Activated T-helper 1 cell treated with anti-CD3 and anti-CD28 coated beads, Interleukin-12 subunit alpha, Interleukin-12 subunit beta, Interleukin-2, Interleukin-4 antibody, amounts not matched to agents 30 ng/mL and 10 ng/mL and 1 ng/mL, durations not matched to agents 14 hours and 24 hours and 36 hours (primary cell): ENCODE measurements at places on chromosomes 1 and 21. TPM values are rescaled to one million over a fixed set of nuclear protein-coding genes. Genes with fewer than 3 reads are reported as not detected.

The MATN1 gene
- 0.42 and 0.70 TPM in 2 replicates for total RNA-seq

The CLIC4 gene
- total RNA-seq, result 16.8 and 20.6 TPM in 2 replicates

The CYYR1 gene
- total RNA-seq, result not detected in 2 replicates

The A3GALT2 gene
- total RNA-seq, result not detected in 2 replicates

DNA sequence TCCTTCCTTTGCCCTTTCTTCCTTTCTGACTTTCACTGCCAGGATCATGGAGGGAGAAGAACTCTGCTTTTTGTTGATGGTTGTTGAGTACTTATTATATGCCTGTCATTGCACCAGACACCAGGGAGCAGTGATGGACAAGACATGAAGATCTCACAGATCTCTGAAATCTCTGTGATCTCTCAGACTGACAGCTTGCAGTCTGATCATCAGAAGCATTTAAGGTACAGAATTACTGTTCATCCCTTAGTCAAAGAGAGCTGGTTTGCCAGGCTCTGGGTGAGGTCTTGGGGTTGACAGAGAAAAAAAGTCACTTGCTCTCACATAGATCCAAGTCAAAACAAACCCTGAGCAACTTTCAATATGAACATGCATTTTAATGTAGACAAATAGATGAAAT lies 299.5 kb upstream of the FMN2 start:
- no peak overlapping the region for H3K4me3 ChIP-seq
- DNase-seq, result no peak
- H3K27ac ChIP-seq, result no peak overlapping the region
- no peaks in the 10 kb centered on the region for H3K36me3 ChIP-seq

DNA sequence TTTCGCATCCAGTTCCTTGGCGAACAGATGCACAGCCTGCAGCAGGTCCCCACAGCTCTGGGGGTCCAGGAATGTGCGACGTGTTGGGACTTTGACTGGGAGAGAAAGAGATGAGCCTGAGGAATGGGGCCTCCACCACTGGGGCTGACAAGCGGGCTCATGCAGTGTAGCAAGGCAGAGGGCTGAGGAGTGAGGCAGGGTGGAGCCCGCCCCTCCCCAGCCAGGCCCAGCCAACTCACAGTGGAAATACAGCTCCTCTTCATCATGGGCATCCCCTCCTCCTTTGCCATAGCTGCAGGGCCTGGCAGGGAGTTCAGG lies 30.7 kb downstream of the CDCA8 start:
- H3K4me3 ChIP-seq, result no peak overlapping the region
- H3K36me3 ChIP-seq, result no peaks in the 10 kb centered on the region
- peaks cover 5% of the 10 kb centered on the region for H3K27me3 ChIP-seq
- no peaks in the 10 kb centered on the region for H3K4me1 ChIP-seq

GRCh38 chr1:115280064-115280463 lies 58.0 kb downstream of the NGF start:
- peaks cover 2% of the 10 kb centered on the region for H3K27me3 ChIP-seq
- no peak overlapping the region for H3K4me3 ChIP-seq
- H3K4me1 ChIP-seq, result no peaks in the 10 kb centered on the region
- H3K36me3 ChIP-seq, result no peaks in the 10 kb centered on the region

DNA sequence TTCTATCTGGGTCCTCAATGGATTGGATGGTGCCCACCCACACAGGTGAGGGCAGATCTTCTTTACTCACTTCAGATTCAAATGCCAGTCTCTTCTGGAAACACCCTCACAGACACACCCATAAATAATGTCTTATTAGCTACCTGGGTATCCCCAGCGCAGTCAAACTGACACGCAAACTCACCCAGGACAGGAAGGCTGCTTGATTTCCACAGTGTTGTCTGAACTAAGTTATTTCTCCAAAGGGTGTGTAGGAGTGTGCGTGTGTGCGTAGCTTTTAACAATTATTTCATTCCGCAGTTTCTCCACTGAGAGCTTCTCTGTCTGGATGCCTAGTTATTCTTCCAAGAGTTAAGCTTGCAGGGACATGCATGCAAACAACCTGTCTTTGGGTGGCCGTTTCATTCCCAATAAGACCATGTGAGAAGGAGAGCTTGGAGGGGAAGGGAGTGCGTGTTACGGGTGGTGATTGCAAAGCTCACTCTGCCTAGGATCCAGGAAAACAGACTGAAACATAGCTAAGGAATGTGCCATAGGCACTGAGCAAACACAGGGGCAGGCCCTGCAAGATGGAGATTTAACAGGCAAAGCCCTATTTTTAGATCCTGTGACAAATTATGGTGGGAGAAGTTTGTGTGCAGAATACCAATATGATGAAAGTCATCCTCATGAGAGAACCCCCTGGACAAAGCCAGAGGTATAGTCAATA lies 269.7 kb downstream of the DYRK1A start:
- peaks cover 12% of the 10 kb centered on the region for H3K4me1 ChIP-seq
- no peak overlapping the region for H3K4me3 ChIP-seq
- DNase-seq, result no peak
- no peak overlapping the region for H3K27ac ChIP-seq
- H3K27me3 ChIP-seq, result peaks cover 17% of the 10 kb centered on the region

DNA sequence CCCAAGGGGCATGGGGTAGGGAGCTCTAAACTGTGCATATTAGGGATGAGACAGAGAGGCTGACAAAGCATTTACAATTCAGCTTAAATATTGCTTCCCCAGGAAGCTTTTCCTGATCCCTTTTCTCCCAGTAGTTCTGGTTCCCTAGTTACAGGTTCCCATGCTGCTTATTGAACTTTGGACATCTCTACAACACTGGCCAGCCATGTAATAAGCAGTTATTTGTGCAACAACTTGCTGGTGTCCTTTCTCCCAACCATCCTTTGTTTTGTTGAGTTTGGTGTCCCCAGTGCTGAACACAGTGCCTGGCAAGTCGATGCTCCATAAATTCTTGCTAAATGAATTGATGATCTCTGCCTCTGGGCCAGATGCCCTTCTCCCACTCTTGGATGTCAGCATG lies 80.6 kb downstream of the PLXNA2 start:
- no peak overlapping the region for H3K4me3 ChIP-seq
- no peak for DNase-seq
- peaks cover 21% of the 10 kb centered on the region for H3K27me3 ChIP-seq

DNA sequence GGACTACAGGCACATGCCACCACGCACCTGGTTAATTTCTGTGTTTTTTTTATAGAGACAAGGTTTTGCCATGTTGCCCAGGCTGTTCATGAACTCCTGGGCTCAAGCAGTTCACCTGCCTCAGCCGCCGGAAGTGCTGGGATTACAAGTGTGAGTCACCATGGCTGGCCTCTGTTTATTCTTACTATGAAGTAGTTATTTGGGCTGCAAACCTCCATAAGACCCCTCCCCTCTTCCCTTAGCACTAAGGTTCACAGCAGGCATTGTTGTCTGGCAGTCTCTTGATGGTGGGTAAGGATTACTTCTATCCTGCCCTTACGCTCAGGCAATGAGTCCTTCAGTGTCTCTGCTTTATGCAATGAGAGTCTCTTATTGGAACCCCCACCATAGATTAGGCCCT lies 51.8 kb downstream of the ANGPTL1 start:
- H3K36me3 ChIP-seq, result no peaks in the 10 kb centered on the region
- H3K27ac ChIP-seq, result no peak overlapping the region
- no peak for DNase-seq
- H3K4me3 ChIP-seq, result no peak overlapping the region

- H3K27ac ChIP-seq, result peak overlapping the region; percentile 50
- DNase-seq, result no peak
- peaks cover 28% of the 10 kb centered on the region for H3K4me1 ChIP-seq
- H3K27me3 ChIP-seq, result peaks cover 7% of the 10 kb centered on the region
These were observed 302.0 kb downstream of the DUSP10 start for GRCh38 chr1:221439747-221440501.

- H3K36me3 ChIP-seq, result peaks cover 49% of the 10 kb centered on the region
- no peak overlapping the region for H3K4me3 ChIP-seq
- H3K27ac ChIP-seq, result peak overlapping the region; percentile 30
- peaks cover 14% of the 10 kb centered on the region for H3K4me1 ChIP-seq
These were observed 16.1 kb downstream of the FH start for GRCh38 chr1:241503444-241503843.

DNA sequence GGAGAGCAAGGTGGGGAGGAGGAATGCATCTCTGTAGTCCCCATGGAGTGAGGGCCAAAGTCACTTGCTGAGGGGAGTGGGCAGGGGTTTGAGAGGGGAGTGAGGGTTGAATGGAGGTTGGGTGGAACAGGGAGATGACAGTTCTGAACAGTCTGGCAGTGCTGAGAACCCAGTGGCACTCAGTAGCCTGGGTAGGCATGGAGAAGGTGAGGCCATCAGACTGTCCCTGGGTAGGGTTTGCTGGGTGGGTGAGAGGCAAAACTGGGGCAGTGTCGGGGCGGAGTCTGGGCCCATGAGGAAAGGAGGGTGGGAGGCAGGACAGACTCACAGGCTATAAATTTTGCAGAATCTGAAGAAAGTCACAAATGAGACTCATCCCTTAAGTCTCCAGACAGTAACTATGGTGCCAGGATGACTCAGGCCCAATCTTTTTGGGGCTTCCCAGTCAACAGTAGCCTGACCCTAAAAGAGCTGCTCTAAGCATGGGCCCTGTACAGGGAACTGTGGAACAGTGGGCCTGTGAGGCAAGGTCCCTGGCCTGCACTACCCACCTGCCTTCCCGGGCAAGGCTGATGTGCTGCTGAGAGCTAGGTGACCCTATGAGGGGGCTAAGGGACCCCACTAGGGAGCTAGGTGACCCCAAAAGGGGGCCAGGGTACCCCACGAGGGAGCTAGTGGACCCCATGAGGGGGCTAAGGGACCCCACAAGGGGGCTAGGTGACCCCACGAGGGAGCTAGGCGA lies 51.0 kb upstream of the DMRTB1 start:
- H3K4me3 ChIP-seq, result no peak overlapping the region
- peaks cover 3% of the 10 kb centered on the region for H3K36me3 ChIP-seq

DNA sequence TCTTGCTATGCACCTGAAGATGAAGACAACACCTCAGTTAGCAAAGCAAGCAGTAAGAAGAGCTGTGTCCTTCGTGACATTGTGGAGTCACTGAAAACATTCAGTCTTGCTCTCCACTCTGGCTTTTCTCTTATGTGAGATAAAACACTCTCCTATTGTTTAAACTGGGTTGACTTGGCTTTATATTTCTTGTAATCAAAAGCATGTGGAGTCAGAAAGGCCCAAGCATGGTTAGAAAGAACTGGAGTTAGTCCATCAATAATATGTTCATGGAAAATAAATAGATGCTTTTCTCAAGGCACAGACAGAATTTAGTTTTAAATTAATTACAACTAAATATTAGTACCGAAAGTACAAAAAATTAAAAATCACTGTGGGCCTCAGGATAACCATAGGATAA lies 61.7 kb downstream of the UBE2U start:
- H3K27ac ChIP-seq, result no peak overlapping the region
- DNase-seq, result no peak
- H3K4me1 ChIP-seq, result no peaks in the 10 kb centered on the region
- H3K36me3 ChIP-seq, result no peaks in the 10 kb centered on the region

DNA sequence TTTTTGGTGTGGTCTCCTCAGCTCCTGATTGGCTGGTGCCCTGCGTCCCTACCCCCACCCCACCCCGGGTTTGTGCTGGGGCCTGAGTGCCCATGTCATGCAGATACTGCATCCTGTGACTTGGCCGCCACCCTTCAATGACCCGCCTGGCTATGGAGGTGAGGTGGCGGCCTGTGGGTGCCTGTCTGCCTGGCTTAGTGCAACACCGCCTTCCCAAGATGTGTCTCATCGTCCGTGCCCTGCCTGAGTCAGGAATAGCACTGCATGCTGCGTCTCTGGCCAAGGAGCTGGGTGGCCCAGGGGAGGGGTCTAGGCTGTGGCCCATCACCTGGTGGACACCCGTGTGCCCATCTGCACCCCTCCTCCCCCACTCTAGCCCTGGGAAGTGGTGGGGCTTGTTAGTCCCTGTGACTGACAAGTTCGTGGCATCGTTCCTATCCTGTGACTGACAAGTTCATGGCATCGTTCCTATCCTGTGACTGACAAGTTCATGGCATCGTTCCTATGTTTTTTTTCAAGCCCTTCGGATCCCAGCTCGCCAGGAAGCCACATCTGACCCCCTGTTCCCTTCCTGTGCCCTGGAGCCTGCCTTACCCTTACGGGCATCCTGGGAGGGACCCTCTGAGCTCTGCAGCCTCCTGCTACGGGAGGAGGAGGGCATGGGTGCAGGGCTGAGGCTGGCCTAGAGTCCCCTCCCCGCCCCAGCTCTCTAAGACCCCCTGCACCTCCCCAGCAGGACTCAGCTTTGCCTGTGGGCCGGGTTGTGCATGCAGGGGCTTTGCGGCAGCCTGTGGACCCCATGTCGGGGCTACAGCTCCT lies 7.5 kb downstream of the SLX9 start:
- peaks cover 10% of the 10 kb centered on the region for H3K4me1 ChIP-seq
- peaks cover 19% of the 10 kb centered on the region for H3K36me3 ChIP-seq
- H3K4me3 ChIP-seq, result no peak overlapping the region
- H3K27me3 ChIP-seq, result no peaks in the 10 kb centered on the region
- no peak overlapping the region for H3K27ac ChIP-seq
